ENCODE measurements at places on chromosomes 1 and 21.
A peak's percentile ranks its signal among the peaks of the same experiment; 100 is the strongest.

- peak; percentile 75 for DNase-seq
Measured at GRCh38 chr1:175887981-175888428, 144.6 kb upstream of the TNR start.

- DNase-seq: no peak
Measured at GRCh38 chr21:25658427-25659035, 19.5 kb downstream of the JAM2 start.

DNA sequence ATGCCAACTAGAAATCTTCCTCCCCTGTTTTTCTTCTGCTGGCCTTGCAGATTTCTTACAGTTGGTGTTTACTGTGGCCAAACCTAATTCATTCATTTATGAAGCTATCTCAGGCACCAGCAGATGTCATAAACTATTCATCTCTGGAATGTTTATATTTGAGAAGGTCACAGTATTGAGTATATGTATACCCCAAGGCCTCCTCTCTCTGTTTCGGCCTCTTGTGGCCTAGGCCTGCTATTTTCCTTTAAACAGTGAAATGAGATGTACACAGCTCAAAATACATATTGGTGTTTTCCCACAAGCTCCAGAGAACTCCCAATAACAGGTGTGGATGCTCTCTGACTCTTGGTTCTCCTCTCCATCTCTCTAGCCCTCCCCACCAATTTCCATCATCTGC lies 520.7 kb upstream of the CAMK1G start:
- DNase-seq: no peak

GRCh38 chr1:58585166-58585565 lies 8.1 kb upstream of the TACSTD2 start:
- no peak for DNase-seq

- DNase-seq: no peak
Measured at GRCh38 chr1:77348549-77348948, 66.7 kb downstream of the AK5 start.

GRCh38 chr1:118147522-118147921 lies 37.5 kb downstream of the SPAG17 start:
- DNase-seq: no peak

DNA sequence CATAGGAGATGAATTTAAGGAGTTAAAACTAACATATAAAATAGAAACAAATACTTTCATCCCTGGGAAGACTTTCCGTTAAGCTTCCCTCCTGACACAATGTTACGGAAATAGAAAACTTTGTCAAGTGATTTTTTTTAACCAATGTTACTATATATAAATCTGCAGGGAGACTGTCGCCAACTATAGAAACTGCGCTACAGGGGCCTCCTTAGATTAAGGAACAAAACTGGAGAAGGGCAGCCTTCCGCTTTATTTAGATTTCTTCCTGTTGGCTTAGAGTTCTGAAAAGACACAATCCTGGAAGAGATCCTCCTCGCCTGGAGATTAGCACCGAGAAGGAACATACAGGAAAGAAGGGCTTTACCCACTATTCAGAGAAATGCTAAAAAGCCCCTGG lies 1.5 kb downstream of the MGST3 start:
- DNase-seq: no peak
